Natural killer cell treated with Interleukin-12 subunit alpha and Interleukin-12 subunit beta and Interleukin-15 and Interleukin-18, amount 100 ng/mL, for 72 hours (primary cell): ENCODE measurements at places on chromosomes 6 and 20.

- no peak overlapping the region for H3K4me3 ChIP-seq
- no peak overlapping the region for H3K27ac ChIP-seq
- H3K4me1 ChIP-seq: no peaks in the 10 kb centered on the region
- no peaks in the 10 kb centered on the region for H3K36me3 ChIP-seq
These were observed 664.3 kb downstream of the RFPL4B start for GRCh38 chr6:113011389-113011788.

- H3K27me3 ChIP-seq: peaks cover 23% of the 10 kb centered on the region
- no peak overlapping the region for H3K4me3 ChIP-seq
- H3K36me3 ChIP-seq: no peaks in the 10 kb centered on the region
- H3K4me1 ChIP-seq: no peaks in the 10 kb centered on the region
- H3K27ac ChIP-seq: no peak overlapping the region
These were observed 30.4 kb downstream of the TCF21 start for GRCh38 chr6:133919362-133919761.

GRCh38 chr6:112384511-112384910 lies 37.4 kb downstream of the RFPL4B start:
- no peaks in the 10 kb centered on the region for H3K36me3 ChIP-seq
- no peak overlapping the region for H3K4me3 ChIP-seq
- peaks cover 11% of the 10 kb centered on the region for H3K27me3 ChIP-seq
- H3K4me1 ChIP-seq: no peaks in the 10 kb centered on the region
- no peak overlapping the region for H3K27ac ChIP-seq

GRCh38 chr20:48467622-48468021 lies 360.2 kb downstream of the PREX1 start:
- H3K27ac ChIP-seq: peak overlapping the region; percentile 40
- H3K4me1 ChIP-seq: peaks cover 5% of the 10 kb centered on the region
- no peak overlapping the region for H3K4me3 ChIP-seq
- no peaks in the 10 kb centered on the region for H3K36me3 ChIP-seq
- DNase-seq: no peak

DNA sequence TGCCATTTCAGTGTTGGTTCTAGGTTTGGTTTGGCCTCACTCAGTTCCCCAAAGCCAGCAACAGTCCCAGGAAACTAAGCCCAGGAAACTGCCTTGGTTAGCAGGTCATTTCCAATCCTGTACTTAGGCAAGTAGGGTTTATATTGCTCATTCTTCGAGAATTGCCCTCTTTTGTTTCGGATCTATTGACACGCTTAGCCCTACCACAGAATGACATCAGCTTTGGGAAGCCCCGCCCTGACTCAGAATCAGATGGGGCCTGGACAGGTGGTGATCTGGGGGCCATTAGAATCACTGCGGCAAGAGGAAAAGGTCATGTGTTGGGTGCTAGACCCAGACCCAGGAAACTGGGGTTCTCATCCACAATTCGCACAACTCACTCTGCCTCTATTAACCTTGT lies 578.2 kb downstream of the QKI start:
- H3K27me3 ChIP-seq: peaks cover 18% of the 10 kb centered on the region
- H3K4me1 ChIP-seq: no peaks in the 10 kb centered on the region
- no peak overlapping the region for H3K4me3 ChIP-seq
- DNase-seq: no peak

GRCh38 chr20:31857861-31858759 lies 12.2 kb downstream of the DUSP15 start:
- H3K4me1 ChIP-seq: no peaks in the 10 kb centered on the region
- peaks cover 11% of the 10 kb centered on the region for H3K27me3 ChIP-seq
- H3K4me3 ChIP-seq: no peak overlapping the region
- no peak overlapping the region for H3K27ac ChIP-seq
- no peaks in the 10 kb centered on the region for H3K36me3 ChIP-seq

GRCh38 chr6:169097381-169097959 lies 156.2 kb downstream of the THBS2 start:
- no peak for DNase-seq
- peaks cover 19% of the 10 kb centered on the region for H3K27me3 ChIP-seq
- H3K27ac ChIP-seq: no peak overlapping the region
- no peaks in the 10 kb centered on the region for H3K4me1 ChIP-seq

- no peak overlapping the region for H3K27ac ChIP-seq
- H3K27me3 ChIP-seq: no peaks in the 10 kb centered on the region
- H3K4me1 ChIP-seq: peaks cover 5% of the 10 kb centered on the region
- H3K4me3 ChIP-seq: no peak overlapping the region
- peaks cover 19% of the 10 kb centered on the region for H3K36me3 ChIP-seq
These were observed 10.3 kb downstream of the KIF25 start for GRCh38 chr6:168007592-168008338.

GRCh38 chr20:9270831-9271230 lies 201.9 kb downstream of the PLCB4 start:
- no peaks in the 10 kb centered on the region for H3K36me3 ChIP-seq
- DNase-seq: no peak
- H3K27me3 ChIP-seq: no peaks in the 10 kb centered on the region
- no peak overlapping the region for H3K4me3 ChIP-seq

- H3K27ac ChIP-seq: no peak overlapping the region
- no peak overlapping the region for H3K4me3 ChIP-seq
- DNase-seq: no peak
- H3K27me3 ChIP-seq: peaks cover 31% of the 10 kb centered on the region
These were observed 37.9 kb upstream of the SNAP25 start for GRCh38 chr20:10180651-10181235.

GRCh38 chr6:165659945-165660856 lies 2.8 kb downstream of the PDE10A start:
- no peak overlapping the region for H3K27ac ChIP-seq
- no peak for DNase-seq
- no peak overlapping the region for H3K4me3 ChIP-seq
- H3K27me3 ChIP-seq: peaks cover 46% of the 10 kb centered on the region
- no peaks in the 10 kb centered on the region for H3K4me1 ChIP-seq

- no peak overlapping the region for H3K27ac ChIP-seq
- H3K36me3 ChIP-seq: no peaks in the 10 kb centered on the region
- H3K4me3 ChIP-seq: no peak overlapping the region
- peaks cover 21% of the 10 kb centered on the region for H3K27me3 ChIP-seq
- peaks cover 22% of the 10 kb centered on the region for H3K4me1 ChIP-seq
These were observed 71.7 kb downstream of the SNX5 start for GRCh38 chr20:17896771-17897369.

- H3K27me3 ChIP-seq: no peaks in the 10 kb centered on the region
- DNase-seq: no peak
- peaks cover 10% of the 10 kb centered on the region for H3K4me1 ChIP-seq
- no peak overlapping the region for H3K27ac ChIP-seq
- H3K4me3 ChIP-seq: peak overlapping the region; percentile 51
These were observed 168.9 kb upstream of the CENPW start for GRCh38 chr6:126170978-126171382.

- no peak overlapping the region for H3K4me3 ChIP-seq
- peaks cover 6% of the 10 kb centered on the region for H3K36me3 ChIP-seq
- DNase-seq: no peak
- H3K27ac ChIP-seq: no peak overlapping the region
These were observed 8.0 kb upstream of the SIM1 start for GRCh38 chr6:100472674-100473073.

- peaks cover 3% of the 10 kb centered on the region for H3K27me3 ChIP-seq
- H3K4me1 ChIP-seq: peaks cover 45% of the 10 kb centered on the region
- no peaks in the 10 kb centered on the region for H3K36me3 ChIP-seq
- no peak overlapping the region for H3K4me3 ChIP-seq
These were observed 53.5 kb downstream of the EBF4 start for GRCh38 chr20:2745936-2746635.

DNA sequence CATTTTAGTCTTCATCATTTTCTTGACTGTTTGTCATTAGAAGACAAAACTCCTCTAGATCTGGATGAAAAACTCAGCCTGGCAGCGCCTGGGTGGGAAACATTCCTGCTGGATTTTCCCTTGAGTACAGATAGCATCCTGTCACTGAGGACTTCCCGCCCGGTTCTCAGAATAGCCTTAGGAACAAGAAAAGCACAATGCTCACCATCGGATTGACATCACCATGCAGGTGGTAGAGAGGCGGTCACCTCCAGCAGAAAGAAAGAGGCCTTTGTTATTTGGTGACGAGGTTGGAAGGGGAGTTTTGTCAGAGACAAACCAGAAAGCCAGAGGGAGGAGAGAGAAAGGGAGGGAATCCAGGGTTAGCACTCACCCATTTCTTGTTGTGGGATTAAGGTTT lies 39.8 kb downstream of the KIF25 start:
- no peak overlapping the region for H3K27ac ChIP-seq
- no peaks in the 10 kb centered on the region for H3K4me1 ChIP-seq

- H3K4me1 ChIP-seq: no peaks in the 10 kb centered on the region
- DNase-seq: no peak
- H3K27me3 ChIP-seq: no peaks in the 10 kb centered on the region
- peaks cover 5% of the 10 kb centered on the region for H3K36me3 ChIP-seq
These were observed 332.6 kb upstream of the TBX18 start for GRCh38 chr6:85096976-85097375.

GRCh38 chr20:4167261-4168021 lies 152.1 kb upstream of the RNF24 start:
- H3K4me1 ChIP-seq: peaks cover 5% of the 10 kb centered on the region
- H3K27me3 ChIP-seq: no peaks in the 10 kb centered on the region
- H3K36me3 ChIP-seq: no peaks in the 10 kb centered on the region
- no peak overlapping the region for H3K27ac ChIP-seq
- H3K4me3 ChIP-seq: no peak overlapping the region

DNA sequence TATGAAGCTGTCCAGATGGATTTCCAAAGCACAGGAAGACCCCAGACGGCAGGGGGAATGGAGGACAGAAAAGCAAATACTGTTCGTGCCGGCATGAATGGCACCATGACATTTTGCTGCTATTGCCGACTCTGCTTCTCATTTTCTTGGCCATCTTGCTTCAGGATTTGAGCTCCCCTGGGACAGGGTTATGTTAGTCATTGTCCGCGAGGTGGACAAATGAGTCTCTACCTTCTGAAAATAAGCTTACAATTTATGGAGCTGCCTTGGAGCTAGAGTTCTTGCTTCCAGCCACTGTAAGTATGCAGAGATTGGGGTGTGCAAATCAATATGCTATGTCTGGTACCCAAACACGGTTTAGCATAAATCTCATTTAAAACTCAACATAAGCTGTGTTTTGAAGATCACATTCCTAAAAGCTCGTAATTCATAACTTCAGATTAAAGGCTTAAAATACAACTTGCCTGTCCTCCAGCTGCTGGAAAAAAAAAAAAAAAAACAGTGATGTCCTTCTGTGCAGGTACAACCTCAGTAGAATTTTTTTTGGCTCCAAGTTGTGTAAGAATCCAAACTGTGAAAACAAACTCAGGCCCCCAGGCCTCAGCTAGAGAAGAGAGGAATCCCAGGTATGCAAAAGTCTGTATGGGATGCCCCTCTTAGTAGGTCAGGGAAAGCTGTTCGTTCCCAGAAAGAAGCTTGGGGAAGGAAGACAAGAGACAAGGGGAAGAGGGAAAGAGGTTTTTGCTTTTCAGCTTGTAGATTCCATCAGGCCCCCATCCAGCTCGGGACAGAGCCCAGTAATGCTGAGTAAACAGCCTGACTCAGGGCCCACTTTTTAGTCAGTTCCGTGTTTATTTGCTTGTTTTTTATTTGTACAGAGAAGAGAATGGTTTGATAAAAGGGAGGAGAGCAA lies 184.2 kb upstream of the FOXA2 start:
- no peak overlapping the region for H3K4me3 ChIP-seq
- H3K27me3 ChIP-seq: peaks cover 13% of the 10 kb centered on the region
- no peaks in the 10 kb centered on the region for H3K36me3 ChIP-seq
- no peak overlapping the region for H3K27ac ChIP-seq

GRCh38 chr20:25237610-25238318 lies 10.1 kb upstream of the PYGB start:
- peak; percentile 75 for DNase-seq
- peaks cover 20% of the 10 kb centered on the region for H3K27me3 ChIP-seq
- H3K4me3 ChIP-seq: peak overlapping the region; percentile 81
- peak overlapping the region; percentile 93 for H3K27ac ChIP-seq
- no peaks in the 10 kb centered on the region for H3K36me3 ChIP-seq

- no peaks in the 10 kb centered on the region for H3K36me3 ChIP-seq
- DNase-seq: no peak
- no peaks in the 10 kb centered on the region for H3K27me3 ChIP-seq
- no peaks in the 10 kb centered on the region for H3K4me1 ChIP-seq
These were observed 490.4 kb downstream of the FRK start for GRCh38 chr6:115570331-115570730.

GRCh38 chr6:161141173-161141572 lies 132.7 kb downstream of the AGPAT4 start:
- H3K4me1 ChIP-seq: no peaks in the 10 kb centered on the region
- H3K4me3 ChIP-seq: no peak overlapping the region
- no peak for DNase-seq
- no peak overlapping the region for H3K27ac ChIP-seq

DNA sequence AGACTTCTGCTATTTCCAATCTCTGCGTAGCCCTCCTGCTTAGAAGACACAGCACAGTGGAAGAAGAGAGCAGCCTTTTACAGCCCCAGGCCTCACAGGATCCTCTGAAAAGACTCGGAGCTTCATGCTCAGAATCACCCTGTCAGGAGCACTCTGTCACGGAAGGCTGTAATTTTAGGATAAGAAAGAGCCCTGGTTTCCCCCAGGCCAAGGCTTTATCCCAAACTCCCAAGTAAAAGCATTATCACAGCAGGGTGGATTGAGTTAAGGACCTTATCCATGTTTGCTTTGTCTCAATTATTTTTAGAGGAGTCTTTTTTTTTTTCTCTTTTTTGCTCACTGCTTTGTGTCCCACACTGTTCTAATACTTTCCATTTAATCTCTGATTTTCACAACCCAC lies 39.2 kb downstream of the ANKS1A start:
- no peak overlapping the region for H3K4me3 ChIP-seq
- H3K27me3 ChIP-seq: no peaks in the 10 kb centered on the region
- DNase-seq: no peak

DNA sequence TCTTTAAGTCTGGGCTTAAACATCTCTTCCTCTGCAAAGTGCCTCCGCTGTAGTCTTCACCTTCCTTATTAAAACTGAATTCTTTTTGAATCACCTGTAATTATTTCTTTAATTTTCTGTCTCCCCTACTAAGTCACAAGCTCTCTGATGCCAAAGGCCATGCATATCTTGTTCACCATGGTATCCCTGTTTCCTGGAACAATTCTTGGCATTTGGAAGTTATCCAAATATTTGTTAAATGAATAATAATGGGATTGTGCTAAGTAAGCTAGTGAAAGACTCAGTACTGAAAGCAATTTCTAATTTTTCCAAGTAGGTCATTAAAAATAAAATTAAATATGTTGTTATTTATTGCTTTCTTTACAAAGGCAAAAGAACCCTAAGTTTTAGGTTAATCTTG lies 12.2 kb downstream of the SNAP91 start:
- no peak overlapping the region for H3K4me3 ChIP-seq
- H3K4me1 ChIP-seq: no peaks in the 10 kb centered on the region
- no peak overlapping the region for H3K27ac ChIP-seq
- no peaks in the 10 kb centered on the region for H3K27me3 ChIP-seq
